ENCODE measurements at places on chromosomes 2 and 18.

GRCh38 chr2:105814291-105814940, 69.7 kb downstream of the NCK2 start:
- DNase-seq: no peak

DNA sequence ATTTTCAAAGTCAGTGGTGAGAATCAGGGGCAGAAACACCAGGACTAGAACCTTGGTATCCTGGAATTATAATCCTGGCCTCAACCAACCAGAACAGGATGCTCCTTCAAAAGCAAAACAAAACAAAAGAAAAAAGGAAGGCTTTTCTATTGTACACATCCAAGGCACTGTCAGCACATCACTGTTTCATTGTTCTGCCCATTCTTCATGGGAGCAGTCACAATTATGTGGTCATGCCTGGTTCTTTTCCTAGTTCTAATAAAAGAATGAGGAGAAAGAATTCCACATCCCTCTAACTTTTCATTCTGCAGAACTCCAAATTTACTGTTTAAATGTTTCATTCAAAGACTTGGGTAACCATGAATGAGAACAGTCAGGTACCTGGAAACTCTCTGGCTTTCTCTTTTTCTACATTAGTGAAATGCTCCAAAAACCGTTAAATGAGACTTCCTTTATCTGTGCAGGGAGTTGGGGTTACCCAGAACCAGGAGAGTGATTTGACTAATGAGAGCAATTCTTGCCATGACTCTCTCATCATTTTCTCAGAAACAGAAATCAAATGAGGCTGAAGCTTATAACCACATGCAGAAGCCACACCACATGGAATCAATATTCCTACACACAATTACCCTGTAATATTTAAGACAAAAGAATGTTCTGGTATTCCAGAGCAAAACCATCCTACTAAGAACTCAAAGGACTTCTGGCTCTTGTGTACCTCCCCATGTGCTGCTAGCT, 110.9 kb upstream of the CCDC150 start:
- no peak for DNase-seq

DNA sequence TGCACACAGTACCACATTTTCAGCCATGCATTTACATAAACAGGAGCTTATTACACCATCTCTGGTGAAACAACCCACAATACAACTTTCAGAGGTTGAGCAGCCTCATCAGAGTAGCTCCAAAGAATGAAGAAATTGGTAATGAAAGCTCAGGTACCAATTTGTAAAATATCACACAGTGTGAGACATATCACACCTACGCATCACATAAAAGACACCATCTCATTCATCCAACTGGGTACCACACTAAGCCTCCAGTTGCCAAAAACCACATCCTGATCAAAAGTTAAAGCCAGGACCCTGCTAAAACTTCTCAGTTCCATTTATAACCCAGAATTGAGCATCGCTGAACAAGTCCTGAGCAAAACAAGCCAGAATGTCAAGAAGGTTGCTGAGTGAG, 4.6 kb downstream of the TMEM163 start:
- DNase-seq: no peak

- DNase-seq: no peak
Measured at GRCh38 chr18:75775121-75775520, 347.6 kb upstream of the SMIM21 start.

GRCh38 chr2:68044099-68044498, 18.7 kb downstream of the C1D start:
- no peak for DNase-seq
